ENCODE measurements at places on chromosomes 2 and 18.

GRCh38 chr2:105449076-105449475, 50.2 kb upstream of the FHL2 start:
- no peak for DNase-seq

GRCh38 chr2:149841396-149841795, 253.8 kb upstream of the MMADHC start:
- DNase-seq, result no peak

DNA sequence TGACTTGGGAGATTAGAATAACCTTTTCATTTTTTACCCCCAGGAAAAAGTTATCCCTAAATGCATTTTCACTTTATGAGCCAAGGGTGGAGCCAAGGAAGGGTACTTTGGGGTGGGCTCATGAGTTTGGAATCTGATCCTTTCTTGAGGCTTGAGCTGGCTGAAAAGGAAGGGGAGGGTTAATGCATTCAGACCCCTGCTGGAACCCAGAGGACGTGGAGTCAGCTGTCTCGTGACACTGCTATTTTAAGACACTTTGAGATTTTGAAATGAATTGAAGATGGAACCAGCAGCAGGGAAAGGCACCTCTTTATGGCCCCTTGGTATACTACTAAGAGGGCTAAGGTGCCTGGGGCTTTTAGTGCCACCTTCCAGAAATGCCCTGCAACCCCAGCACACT, 90.4 kb downstream of the MARCHF4 start:
- no peak for DNase-seq

DNA sequence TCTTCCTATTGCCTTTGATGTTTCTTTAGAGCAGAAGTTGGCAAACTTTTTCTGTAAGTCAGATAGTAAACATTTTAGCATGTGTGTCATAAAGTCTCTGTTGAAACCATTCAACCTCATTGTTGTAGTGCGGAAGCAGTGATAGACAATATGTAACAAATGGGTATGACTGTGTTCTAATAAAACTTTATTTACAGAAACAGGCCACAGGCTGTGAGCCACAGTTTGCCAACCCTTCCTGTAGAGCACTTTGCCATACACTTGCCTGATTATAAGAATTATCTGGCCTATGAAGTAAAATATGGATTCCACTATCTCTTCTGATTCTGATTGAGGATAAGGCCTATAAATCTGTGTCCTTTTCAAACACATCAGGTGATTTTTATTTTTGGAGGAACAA, 237.4 kb downstream of the DOK6 start:
- DNase-seq, result no peak

GRCh38 chr2:108829578-108830310, 43.2 kb downstream of the CCDC138 start:
- no peak for DNase-seq

DNA sequence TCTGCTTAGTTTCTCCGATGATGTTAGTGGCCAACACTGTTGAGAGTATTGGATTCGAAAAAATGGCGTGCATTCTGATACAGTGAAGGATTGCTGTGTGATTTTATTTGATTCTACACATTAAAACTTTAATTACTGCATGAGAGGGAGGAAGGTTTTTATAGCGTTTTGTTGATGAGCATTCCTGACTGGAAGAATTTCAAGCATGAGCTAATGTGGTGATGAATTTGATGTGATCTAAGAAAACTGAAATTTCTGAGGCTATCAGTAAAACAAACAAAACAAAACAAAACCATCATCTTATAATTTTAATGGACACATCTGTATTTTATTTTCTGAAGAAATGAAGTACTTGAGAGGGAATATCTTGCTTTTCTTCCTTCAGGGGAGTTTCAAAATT, 59.6 kb downstream of the ITGB6 start:
- DNase-seq, result no peak

DNA sequence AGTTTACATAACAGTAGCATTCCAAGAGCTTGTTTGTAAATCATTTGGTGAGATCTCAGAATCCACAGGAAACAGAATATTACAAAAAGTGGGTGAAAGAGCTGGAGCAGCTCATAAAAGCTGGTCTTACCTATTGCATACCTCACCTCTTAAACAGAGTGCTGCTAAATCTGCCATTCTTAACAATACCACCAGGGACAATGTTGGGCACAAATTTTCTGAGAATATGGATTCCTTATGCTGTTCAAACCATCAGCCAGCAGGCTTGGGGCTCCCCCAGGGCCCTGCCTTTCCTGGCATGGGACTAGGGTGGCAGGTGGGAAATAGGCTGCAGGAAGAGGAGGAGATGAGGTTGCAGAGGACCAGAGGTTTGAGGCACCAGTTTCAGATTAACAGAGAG, 55.6 kb downstream of the TGFA start:
- no peak for DNase-seq

- DNase-seq, result no peak
These were observed 88.2 kb downstream of the ZNF532 start for GRCh38 chr18:58952858-58953257.

DNA sequence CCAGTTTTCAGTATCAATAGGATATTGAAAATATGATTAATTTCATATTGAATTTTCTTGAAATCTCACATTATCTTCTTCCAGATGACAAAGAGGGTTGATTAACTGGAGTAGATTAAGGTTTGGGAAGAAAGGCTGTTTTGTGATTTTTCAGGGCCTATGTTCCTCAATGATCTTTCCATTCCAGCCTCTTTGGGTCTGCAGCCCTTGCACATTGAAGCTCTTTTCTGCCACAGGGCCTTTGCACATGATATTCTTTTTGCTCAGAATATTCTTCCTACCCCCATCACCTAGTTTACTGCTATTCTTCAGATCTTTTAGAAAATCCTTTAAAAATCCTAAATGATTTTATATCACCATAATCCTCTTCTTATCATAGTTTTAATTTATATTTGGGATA, 449.6 kb downstream of the PLCL1 start:
- DNase-seq, result no peak

- no peak for DNase-seq
These were observed 18.3 kb downstream of the DNPEP start for GRCh38 chr2:219369447-219369861.

GRCh38 chr18:23779696-23780303, 90.5 kb downstream of the LAMA3 start:
- DNase-seq, result no peak

DNA sequence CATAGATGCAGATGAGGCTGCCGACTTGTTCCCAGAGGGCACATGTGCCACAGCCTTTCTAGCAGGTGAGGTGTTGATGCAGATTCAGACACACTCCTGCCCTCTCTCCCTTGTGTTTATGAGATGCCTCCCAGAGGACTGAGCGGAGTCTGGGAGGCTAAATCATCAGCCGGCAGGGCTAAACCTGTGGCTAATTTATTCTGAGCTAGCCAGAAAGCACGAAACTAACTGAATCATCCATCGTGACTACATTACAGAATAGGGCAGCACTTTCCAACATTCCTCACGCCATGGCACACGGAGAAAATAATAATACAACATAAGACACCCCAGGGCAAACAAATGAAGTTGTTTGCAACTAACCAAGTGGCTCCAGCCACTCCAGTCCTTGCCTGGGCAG, 101.7 kb upstream of the FZD7 start:
- no peak for DNase-seq

- no peak for DNase-seq
These were observed 201.4 kb downstream of the SOCS6 start for GRCh38 chr18:70489986-70490933.

- DNase-seq, result no peak
These were observed 190.4 kb downstream of the MYO3B start for GRCh38 chr2:170368370-170368769.

DNA sequence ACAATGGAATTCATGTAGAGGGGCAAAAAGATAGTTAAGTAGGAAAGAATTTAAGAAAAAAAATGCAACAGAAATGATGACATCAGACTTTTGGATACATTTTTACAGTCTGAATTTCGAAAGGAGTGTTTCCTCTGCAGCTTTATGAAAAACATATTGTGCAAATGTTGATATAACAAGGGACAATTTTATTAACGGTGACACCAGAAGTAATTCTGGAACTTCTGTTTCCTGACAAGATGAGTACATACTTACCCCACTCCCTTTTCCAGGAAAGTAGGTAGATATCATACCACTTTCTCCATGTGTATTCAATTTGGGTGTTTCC, 369.6 kb downstream of the FBXO15 start:
- no peak for DNase-seq

- no peak for DNase-seq
These were observed 74.8 kb upstream of the ADAM23 start for GRCh38 chr2:206368484-206368883.

- DNase-seq, result no peak
These were observed 362.4 kb downstream of the KCNJ3 start for GRCh38 chr2:155060896-155061295.

GRCh38 chr2:26290001-26290400, 45.3 kb downstream of the HADHB start:
- DNase-seq, result no peak

GRCh38 chr2:36741188-36741837, 44.8 kb downstream of the VIT start:
- no peak for DNase-seq

GRCh38 chr2:172953970-172954852, 121.4 kb upstream of the MAP3K20 start:
- DNase-seq, result no peak

DNA sequence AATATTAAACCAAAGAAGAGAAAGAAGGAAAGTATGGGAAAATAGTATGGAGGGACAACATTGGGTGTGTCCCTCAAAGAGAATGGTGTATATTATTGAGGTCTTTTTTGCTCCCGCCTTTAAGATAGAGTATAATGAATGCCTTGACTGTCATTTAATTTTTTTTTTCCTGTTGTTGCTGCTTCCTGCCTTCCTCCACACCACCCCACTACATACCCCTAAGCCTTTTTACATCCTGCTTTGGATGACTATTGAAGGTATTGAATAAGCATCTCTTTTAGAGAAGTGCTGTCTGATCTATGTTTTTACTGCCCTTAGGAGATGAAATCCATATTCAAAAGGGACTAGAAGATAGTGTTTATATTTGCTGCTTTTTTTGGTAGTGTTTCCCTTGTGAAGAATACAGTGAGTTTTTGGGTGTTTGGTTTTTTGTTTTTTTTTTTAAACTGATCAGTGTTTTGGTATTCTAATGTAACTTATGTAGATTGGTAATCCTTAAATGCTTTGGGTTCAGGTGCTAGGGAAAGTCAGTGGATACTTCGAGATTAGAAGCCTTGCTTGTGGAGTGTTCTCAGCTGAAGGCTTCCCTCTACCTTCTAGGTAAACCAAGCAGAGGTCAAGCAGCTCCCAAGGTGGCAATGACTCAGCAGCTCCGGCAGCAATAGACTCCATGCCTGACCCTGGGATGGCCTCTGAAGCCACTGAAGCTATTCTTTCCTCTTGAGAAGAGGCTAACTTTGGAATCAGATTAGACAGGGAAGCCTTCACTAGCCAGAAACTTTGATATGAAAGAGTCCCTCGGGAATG, 5.0 kb downstream of the FZD7 start:
- DNase-seq, result no peak

GRCh38 chr2:56077359-56077915, 106.4 kb upstream of the CCDC85A start:
- DNase-seq, result no peak

DNA sequence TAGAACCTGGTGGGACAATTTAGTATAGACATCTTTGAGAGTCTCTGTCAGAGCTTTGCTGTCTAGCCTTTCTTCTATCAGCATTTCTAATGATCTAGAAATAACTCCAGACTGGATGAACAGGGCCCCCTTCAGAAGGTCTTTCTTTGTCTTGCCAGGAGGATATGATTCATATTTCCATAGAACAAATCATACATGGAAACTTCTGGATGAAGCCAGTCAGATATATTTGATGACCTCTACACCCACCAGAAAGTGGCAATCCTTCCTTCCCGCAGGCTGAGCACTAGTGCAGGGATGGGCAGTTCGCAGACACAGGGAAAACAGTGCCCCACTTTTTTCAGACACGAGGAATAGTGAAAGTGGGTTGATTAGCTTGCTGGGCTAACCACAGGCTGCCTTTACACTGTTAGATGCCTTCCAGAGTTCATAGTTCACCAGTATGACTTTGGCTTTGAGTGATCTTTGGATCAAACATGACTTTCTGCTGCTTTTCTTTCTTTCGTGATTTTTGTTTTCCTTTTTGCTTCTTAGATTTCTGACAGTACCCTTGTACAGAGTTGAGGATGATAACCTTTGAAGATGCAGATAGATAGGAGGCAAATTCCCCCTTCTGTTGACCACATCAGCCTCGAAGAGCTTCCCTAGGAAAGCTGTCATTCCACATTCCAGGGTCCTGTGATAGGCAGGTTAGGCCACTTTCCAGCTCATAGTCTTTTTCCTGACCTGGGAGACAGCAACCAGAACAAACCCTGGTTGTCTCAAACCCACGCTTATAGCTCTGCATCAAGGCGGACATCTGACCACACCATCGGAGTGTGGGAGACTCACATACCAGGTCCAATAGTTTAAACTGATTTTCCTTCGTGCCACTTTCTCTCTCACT, 237.0 kb downstream of the ZNF407 start:
- no peak for DNase-seq

GRCh38 chr2:71951718-71952404, 195.8 kb downstream of the CYP26B1 start:
- DNase-seq, result no peak

DNA sequence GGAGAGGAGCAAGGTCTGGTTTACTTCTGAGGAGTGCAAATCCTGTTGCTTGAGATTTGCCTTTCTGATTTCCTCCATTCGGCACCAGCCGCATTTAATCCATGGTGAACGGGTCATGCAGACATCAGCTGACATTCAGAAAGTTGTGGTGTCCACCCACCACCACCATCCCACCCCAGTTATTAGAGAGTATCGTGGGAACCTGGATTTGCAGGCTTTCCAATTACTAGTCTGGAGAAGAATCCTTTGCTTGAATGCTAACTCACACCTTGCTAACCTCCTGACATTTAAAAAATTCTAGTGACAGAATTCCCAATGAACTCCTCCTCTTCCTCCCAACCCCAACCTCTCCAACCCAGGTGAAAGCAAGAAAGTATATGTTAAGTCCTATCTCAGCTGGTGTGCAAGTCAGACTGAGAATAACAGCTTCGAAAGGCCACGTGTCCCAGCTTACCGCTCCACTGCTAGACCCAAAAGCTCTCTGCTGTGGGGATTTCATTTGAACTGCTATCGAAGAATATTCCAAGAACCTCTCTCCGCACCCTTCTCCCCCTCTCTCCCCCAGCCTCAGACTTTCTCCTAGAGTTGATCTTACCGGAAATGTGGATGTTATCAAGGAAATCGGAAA, 17.7 kb downstream of the BCL11A start:
- DNase-seq, result no peak

- no peak for DNase-seq
These were observed 138.7 kb downstream of the RAB3GAP1 start for GRCh38 chr2:135190799-135191198.

DNA sequence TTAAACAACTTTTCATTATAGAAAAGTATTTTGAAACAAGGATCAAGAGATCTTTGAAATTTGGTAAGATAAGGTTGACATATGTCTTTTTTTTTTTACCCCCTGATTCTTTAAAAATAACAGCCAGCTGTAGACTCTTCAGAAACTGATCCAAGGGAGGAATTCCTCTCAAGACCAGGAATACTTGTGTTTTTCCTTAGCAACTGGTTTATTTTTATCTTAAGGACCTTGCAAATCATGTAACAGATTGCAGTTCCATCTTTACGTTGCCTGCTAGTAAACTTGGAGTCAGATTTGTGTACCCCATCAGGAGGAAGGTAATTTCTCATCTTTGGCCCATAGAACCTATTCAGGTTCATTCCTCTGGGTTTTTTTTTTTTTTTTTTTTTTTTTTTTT, 71.6 kb downstream of the BOLA3 start:
- no peak for DNase-seq
